ENCODE measurements at places on chromosomes 5 and 9. TPM values are rescaled to one million over a fixed set of nuclear protein-coding genes. Genes with fewer than 3 reads are reported as not detected.

Gene DMRT3
- not detected for total RNA-seq

Gene PCDHGA8
- 0.65 TPM for total RNA-seq

Gene ROR2
- 79.0 TPM for total RNA-seq

Gene HSDL2
- total RNA-seq, result 20.0 TPM
